ENCODE measurements at places on chromosomes 11 and 22.

DNA sequence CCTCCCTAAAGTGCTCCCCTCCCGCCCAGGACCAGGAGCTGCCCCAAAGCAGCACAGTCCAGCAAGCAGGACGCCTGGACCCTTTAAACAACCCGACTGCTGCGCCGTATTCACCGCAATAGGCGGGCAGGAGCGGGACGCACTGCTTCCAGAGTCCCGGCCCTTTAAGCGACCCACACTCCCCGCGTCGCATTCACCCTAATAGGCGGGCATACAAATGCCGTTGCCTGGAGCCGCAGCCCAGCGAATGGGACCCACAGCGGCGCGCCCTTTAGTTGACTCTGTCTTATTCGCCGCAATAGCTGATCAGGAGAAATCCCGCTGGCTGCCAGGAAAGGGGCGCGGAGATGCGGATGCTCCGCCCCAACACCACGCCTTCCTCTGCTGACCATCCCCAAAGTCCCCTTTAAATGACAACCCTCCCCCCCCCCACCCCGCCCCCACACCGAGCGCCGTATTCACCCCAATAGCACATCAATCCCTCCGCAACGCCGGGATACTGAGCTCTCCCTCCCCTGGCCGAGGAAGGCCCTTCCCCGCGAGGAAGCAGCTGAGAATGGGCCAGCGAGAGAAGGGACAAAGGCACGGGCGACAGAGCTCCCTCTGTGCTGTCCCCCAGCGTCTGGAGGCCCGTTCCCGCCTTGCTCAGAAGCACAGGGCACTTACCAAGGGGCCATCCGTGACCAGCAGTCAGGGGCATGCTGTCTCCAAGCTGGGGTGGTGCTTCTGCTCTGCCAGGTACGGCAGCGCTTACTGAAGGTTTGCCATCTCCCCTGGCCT lies 4.7 kb downstream of the OSBPL5 start:
- DNase-seq: peak; percentile 98

DNA sequence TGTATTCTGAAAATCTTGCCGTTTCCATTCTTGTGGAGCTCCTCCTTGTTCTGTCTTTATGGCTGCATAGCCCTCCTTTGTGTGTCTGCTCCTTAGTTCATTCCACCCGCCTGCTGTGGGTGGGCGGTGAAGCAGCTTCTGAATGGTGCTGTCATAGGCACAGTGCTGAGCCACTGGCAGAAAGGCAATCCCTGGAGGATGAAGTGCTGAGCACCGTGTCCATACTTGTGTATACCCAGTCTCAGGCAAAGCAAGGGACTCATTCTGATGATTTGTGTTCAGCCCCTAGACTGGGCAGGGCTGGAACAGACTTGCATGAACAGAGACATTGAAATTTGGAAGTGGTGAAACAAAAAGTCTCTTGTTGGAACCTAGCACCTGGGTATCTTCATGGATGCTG lies 134.9 kb downstream of the MYO18B start:
- no peak for DNase-seq

- no peak for DNase-seq
These were observed 38.3 kb downstream of the IRAG1 start for GRCh38 chr11:10655227-10655626.

DNA sequence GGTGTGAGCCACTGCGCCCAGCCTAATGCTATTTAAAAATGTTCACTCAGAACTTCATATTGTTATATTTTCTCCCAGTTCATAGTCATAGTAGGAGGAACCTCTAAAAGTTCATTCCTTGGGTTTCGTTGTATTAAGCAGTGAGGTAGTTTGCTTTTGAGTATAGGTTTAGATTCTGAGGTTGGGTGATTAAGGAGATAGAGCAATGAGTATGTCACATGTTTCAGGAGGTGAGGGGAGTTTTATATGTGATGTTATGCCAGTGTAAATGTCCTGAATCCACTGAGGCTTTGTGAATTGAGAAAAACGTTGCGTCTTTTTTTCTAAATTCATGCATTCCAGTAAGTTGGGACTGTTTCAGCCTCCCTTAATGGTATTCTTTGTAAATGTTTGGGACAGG lies 4.2 kb downstream of the UBE2L3 start:
- no peak for DNase-seq

DNA sequence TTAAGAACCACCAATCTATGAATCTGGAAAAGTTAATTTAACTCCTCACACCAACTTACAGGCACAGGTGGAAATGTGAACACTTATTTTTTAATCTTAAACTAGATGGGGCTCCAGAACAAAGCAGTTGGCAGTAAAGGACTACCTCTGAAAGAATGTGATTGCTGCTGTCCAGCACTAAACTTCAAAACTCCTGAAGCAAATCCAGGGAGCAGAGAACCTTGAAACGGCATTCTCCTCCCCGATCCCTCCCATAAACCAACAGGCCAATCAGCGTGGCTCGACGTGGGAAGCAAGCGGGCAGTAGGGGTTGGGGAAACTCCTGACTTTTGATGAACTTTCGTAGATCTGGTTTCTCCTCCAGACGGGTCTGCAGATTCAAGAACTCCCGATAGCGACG lies 5.0 kb downstream of the SNX19 start:
- DNase-seq: no peak

GRCh38 chr11:31817054-31817620 lies 6.0 kb upstream of the PAX6 start:
- no peak for DNase-seq

- no peak for DNase-seq
These were observed 3.2 kb upstream of the PPP6R3 start for GRCh38 chr11:68457216-68457897.

GRCh38 chr22:47673557-47673956 lies 911.1 kb downstream of the TBC1D22A start:
- DNase-seq: no peak

DNA sequence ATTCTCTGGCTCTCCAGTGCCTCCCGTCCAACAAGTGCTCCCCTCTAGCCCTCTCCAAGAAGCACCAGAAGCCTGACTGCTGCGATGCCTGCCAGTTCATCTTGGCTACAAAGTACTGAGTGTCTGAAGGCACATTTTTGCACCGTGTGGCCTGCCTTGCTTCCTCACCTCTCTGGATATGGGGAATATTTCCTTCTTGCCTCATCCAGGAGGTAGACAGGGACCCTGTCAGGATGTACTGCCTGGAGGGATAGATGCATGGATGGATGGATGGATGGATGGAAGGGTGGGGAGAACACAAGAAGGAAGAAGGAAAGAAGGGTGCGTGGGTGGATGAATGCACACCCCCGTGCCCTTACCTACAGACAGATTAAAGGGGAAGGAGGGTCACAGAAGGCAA lies 27.6 kb downstream of the KCTD17 start:
- DNase-seq: no peak

DNA sequence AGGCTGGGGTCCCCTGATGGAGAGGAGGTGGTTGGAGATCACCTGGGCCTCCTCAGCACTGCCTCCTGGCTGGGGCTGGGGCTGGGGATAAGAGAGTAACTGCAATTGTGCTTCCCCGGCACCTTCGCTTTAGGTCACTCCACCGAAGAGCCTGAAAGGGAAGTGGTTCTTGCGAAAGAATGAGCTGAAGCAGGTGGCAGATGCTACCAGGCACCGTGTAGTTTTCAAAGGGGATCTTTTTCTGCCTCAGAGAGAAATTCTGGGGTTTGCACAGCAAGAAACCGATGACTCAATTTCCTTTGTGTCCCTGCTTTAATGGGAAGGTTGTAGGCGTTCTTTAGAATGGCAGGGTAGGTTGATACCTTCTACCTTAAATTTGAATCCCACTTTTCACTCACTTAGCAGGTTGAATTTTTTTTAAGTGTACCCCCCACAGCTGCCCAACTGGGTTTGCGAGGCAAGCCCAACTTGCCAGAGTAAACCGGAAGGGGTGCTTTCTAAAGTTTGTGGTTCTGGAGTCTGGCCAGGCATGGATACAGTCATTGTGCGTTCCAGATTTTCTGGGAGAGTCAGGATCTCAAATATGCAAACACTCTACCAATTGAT lies 5.3 kb downstream of the CD44 start:
- DNase-seq: no peak

DNA sequence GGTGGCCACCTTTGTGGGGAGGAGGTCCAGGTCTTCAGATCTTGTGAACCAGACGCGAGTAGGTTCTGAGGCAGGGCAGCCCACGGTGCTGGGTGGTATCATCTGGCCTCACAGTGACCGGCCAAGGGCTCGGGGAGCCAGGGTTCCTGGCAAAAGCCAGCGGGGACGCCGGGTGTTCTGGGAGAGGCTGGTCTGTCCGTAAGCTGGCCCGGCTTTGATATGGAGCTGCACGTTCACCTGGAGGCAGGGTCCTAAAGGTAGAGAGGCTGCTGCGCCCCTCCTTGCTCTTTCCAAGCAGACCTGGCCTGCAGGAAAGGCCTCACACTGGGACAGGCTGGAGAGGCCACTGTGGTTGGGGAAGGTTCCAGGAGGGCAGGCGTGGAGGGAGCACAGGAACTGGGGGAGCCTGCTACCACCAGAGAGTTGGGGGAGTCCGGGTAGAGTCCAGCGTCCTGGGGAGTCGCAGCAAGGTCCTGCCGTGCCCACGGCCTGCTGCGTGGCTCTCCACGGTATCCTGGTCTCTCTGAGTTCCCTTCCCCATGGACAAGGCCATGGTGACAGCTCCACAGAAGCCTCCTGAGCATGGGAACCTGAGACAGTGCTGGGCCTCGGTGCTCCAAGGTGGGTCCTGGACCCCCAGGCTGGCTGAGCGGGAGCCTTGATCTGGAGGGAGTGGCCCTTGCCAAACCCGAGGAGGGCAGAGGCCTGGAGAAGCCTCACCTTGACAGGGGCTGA lies 452.4 kb upstream of the B3GAT1 start:
- no peak for DNase-seq

GRCh38 chr11:72236083-72236697 lies 7.8 kb downstream of the PHOX2A start:
- DNase-seq: no peak

DNA sequence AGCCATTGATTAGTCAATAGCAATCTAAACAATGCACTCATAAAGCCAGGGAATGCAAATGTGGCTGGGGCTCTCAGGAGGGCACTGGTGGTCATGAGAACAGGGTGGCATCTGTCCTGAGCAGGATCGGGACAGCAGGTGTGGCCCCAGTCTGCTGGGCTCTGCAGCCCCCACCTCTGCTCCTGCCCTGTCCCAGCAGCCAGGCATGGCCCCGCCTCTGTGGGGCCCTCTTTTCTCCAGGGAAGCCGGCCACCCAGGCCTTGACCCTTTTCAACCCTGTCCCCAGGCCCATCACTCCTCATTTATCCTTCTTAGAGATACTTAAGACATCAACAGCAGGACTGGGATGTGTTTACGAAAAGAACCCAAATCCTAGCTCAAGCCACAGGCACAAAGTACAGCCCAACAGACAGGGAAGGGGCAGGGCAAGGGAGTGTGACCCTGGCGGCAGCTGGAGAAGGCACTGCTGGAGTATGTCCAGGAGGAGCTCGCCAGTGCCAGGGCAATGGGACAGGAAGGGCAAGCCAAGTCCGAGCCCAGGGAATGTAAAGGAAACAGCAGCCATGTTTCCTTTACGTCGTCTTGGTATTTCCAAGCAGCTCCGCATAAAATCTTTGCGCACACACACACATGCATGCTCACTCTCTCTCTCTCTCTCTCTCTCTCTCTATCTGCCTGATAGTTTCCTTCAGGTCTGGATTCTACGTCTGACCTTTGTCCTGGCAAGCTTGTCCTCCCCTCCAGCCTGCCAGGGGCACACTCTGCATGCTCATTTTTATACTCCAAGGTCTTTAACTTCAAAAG lies 59.9 kb downstream of the DGCR2 start:
- DNase-seq: no peak

GRCh38 chr11:13082588-13082987 lies 73.5 kb downstream of the RASSF10 start:
- DNase-seq: no peak

DNA sequence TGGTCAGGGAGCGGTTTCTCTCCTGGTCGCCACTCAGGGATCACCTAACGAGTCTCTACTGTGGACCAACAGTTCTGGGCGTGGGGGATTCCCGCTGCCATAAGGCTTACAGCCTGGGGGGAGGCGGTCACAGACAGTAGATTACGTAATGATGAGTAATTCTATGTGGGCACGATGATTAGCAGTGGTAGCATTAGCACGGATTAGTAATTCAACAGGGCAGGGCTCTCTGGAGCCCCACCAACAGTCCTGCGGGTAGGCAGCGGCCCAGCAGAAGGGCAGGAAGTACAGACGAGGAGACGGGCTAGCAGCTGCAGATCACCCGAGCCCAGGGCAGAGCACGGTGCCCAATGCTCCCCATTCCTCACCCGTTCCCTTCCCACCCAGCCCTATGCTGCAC lies 3.6 kb downstream of the SHISAL1 start:
- DNase-seq: no peak

- DNase-seq: no peak
These were observed 284.8 kb downstream of the CADM1 start for GRCh38 chr11:115219376-115219775.

DNA sequence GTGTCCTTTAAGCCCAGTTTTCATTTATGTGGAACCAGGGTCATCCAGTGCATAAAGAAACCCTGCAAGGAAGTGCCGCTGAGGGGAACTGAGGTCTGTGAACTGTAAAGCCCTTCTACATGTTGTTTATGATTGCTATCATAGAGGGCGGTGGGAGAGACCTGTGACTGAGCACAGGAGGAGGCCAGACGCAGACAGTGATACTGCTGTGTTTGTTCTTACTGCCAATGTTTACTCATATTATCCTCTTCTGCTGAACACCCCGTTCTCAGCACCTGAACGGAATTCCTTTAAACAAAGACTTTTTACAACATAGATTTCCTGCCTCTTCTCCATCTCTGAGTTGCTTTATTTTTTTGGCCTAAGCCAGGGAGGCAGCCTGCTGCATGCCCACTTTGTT lies 967 bp upstream of the GALNT18 start:
- no peak for DNase-seq

- DNase-seq: no peak
These were observed 7.7 kb downstream of the ARAP1 start for GRCh38 chr11:72744474-72744873.

DNA sequence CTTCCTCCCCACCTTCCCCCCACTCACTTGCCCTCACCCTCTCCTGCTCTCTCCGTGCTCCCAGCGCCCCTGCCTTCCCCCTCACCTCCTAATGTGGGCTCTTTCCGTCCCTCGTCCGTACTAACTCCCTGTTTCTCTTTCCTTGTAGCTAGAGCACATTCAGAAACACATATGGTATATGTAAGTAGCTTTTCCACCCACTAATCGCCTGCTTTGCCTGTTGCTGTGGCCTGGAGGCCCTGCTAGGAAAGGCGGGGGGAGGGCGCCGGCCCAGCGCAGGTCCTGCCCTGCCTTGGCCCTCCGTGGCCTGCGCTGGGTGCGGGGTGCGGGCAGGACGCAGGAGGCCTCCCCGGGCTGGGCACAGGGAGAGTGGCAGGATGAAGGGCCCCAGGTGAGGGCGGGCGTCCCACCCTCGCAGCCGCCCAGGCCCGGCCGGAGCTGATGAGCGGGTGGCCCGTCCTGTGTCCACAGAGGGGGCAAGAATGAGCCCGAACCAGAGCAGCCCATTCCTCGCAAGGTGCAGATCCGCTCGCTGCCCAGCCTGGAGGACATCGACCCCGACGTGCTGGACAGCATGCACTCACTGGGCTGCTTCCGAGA lies 41.7 kb downstream of the MOB2 start:
- DNase-seq: no peak

GRCh38 chr11:118618115-118618990 lies 10.9 kb downstream of the PHLDB1 start:
- DNase-seq: no peak
